NCI-H187 treated with DMSO at 0.1 percent for 48 hours (cell line): ENCODE measurements at places on chromosomes 5 and 9.
A peak's percentile ranks its signal among the peaks of the same experiment; 100 is the strongest.

GRCh38 chr9:38016375-38017135 lies 52.5 kb downstream of the SHB start:
- DNase-seq: no peak

GRCh38 chr9:99748676-99749075 lies 73.0 kb upstream of the NR4A3 start:
- no peak for DNase-seq

- DNase-seq: no peak
These were observed 644.6 kb downstream of the PRR16 start for GRCh38 chr5:121108725-121109124.

- no peak for DNase-seq
These were observed 14.4 kb upstream of the SCGB3A1 start for GRCh38 chr5:180605554-180606214.

DNA sequence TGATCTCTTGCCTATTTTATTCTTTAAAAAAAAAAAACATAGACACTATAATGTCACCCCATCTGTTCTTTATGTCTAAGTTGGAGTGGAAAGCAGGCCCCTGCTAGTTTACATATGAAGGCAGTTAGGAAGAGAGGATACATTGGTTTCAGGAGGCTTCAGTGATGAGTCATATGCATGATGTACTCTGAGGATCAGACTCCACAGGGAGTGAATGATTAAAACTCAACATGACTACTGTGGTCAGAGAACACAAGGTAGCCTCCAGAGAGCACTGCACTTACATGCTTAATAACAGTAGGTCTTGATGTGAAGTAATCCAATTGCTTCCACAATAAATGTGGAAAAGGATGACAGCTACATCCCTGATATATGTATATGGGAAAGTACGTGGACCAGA lies 22.7 kb upstream of the FSTL4 start:
- DNase-seq: no peak

- DNase-seq: no peak
These were observed 5.9 kb upstream of the GAS1 start for GRCh38 chr9:86953181-86953580.

DNA sequence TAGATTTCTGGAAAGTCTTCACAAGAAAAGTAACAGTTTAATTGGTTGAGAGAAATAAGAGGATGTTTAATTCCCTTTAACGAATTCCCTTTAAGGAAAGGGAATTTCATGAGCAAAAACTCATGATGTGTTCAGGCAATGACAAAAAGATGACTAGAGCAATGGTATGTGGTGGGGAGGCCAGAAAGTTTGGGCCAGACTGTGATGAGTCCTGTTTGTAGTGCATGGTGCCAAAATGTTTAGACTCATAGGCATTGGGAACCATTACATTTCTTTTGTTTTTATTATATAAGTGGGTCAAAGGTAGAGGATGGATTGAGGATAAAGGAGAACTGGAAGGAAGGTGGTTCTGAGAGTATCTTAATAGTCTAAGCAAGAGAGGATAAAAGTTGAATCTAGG lies 10.9 kb downstream of the CNTRL start:
- no peak for DNase-seq

DNA sequence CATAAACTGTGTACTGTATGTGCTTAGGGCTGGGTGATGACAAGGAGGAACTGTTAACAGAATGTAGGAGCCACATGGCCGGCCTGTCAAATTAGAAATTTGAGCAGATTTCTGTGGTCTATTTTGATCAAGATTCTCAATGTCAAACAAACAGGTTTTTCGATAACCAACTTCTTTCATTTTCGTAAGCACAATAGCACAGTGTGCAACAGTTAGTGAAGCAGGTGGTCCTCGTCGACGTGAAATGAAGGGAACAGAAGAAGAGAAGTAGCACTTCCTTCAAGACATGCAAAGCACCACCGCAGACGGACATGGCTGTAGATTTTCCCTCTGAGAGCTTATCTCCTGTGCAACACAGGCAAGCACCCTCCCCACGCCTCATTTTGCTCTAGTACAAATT lies 252.1 kb downstream of the CRB2 start:
- no peak for DNase-seq

- no peak for DNase-seq
These were observed 6.0 kb upstream of the ESM1 start for GRCh38 chr5:54991416-54991815.

DNA sequence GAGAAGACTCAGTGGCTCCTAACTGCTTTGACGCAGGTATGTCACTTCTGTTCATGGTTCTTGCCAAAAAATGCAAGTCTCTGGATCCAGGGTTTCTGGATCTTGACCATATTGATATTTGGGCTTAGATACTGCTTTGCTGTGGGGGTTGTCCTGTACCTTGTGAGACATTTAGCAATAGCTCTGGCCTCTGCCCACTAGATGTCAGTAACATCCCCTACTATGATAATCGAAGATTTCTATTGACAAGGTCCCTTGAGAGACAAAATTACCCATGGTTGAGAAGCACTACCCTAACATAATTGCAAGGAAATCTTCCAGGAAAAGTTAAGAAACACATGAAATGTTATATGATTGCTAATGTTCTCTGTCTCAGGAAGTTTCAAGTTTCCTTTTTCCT lies 285.4 kb downstream of the TMEM232 start:
- no peak for DNase-seq

DNA sequence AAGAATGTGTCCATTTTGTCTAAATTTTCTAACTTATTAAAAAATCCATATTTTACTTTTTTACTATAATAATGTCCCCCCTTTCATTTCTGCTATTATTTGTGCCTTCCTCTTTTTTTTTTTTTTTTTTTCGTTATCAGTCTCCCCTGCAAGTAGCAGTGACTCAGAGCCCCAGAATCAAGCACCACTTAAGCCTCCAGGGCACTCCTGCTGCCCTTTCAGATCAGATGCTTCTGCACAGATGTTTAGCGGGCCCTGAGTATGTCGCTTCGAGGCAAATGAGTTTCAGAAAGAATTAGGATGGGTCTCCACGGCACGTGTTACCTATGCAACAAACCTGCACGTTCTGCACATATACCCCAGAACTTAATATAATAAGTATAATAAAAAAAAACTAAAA lies 11.7 kb downstream of the MED7 start:
- DNase-seq: no peak

GRCh38 chr5:36417221-36417620 lies 115.5 kb upstream of the RANBP3L start:
- no peak for DNase-seq

DNA sequence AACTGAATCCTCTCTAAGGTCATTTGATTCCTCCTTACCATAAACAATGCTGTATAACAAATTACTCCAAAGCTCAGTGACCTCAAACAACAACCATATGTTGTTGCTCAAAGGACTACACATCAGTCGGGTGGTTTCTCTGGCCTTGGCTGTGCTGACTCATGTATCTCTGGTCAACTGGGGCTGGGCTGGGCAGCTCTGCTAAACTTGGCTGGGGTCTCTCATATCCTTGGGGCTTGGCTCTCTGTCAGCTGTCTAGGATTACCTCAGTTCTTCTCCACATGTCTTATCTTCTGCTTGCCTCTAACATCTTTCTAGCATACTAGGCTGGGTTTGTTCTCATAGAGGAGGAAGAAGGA lies 86.4 kb downstream of the GALNT10 start:
- no peak for DNase-seq

- DNase-seq: no peak
These were observed 38.9 kb upstream of the HMGCS1 start for GRCh38 chr5:43352131-43352530.

GRCh38 chr5:122902263-122902662 lies 56.9 kb downstream of the SNX24 start:
- DNase-seq: peak; percentile 51

- DNase-seq: no peak
These were observed 174.5 kb downstream of the FGF1 start for GRCh38 chr5:142511358-142511757.

DNA sequence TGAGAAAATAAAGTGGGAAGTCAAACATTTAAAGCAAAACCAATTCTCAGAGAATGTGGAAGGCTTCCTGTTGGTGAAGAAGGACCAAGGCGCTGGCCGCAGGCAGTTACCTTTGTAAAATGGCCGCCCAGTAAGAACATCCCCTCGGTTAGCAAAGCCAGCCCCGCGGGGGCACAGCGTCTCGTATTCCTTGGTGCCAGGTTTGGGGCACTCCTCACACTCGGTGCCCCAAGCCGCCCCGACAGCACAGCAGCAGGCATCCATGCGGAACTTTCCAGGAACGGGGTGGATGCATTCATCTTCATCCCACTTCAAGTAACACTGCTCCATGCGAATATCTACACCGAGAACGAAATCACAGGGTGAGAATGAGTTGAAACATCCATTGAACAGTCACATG lies 192.8 kb downstream of the FBN2 start:
- no peak for DNase-seq

- no peak for DNase-seq
These were observed 12.4 kb downstream of the NUDT2 start for GRCh38 chr9:34341659-34342295.

DNA sequence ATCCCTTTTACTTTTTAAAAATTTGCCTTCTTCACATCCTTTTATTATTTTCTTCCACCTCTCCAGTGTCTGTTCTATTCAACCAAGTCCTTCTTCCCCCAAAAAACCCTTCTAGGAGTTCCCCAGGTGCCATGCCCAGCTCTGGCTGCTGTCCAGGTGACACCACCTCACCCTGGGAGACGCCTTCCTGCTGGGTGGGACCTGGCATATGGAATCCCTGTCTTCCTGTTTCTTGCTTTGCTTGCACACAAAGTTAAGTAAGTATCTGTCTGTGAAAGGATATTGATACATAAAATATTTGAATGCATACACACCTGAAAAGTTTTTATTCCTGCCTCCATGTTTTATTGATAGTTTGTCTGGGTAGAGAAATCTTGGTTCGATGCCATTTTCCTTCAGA lies 23.1 kb upstream of the MED10 start:
- no peak for DNase-seq

- DNase-seq: no peak
These were observed 74.4 kb downstream of the ASTN2 start for GRCh38 chr9:117340422-117340821.

DNA sequence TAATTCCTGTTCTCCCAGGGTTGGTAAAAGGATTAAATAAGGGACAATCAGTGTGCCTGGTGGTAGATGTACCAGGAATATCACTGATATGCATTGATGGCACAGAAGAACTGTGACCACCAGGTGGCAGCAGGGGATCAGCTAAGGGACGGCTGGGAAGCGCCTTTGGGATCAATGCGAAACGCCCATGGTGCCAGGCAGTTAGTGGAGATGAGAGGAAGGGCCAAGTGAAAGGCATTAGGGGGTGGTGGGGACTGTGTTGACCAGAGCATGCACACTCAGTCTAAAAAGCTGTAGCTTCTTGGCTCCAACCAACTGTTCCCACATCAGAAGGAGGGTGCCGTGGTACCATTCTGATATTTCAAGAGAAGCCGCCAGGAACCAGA lies 55.6 kb downstream of the ARHGEF37 start:
- DNase-seq: no peak

DNA sequence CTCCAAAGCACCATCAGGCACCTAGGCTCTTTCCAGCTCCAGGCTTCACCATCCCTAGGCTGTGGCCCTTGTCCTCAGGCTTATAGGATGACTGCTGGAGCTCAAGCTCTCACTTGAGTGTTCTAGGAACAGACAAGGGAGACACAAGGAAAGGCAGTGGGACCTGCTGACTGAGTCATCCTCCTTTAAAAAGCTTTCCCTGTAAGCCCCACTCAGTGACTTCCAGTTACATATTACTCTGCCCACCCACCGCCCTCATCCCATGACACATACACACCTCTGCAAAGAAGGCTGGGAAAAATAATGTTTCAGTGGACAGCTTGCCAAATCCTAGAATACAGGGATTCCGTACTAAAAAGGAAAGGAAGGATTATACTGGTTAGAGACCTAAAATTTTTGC lies 154.2 kb upstream of the ZNF366 start:
- DNase-seq: no peak

GRCh38 chr5:1150866-1151265 lies 39.0 kb upstream of the SLC12A7 start:
- no peak for DNase-seq

DNA sequence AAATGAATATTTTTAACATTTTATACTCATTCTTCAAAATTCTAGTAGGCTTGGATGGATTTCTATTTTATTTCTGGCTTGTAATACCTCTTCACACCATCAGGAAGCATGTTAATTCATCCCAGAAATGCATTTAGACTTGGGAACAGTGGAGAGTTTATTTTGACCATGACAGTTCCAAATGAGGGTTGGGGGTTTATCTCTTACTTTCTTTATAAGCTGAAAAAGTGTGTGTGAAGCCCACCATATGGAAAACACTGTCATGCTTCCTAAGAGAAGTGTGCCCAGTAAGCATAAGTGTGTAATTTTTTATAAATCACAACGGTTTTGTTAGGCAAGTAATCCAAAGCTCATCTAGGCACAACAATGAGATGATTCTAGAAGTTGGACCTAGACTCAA lies 215.6 kb downstream of the ADCY2 start:
- no peak for DNase-seq

GRCh38 chr5:72644296-72644695 lies 137.1 kb upstream of the ZNF366 start:
- DNase-seq: no peak

- no peak for DNase-seq
These were observed 58.6 kb downstream of the PUM3 start for GRCh38 chr9:2785060-2785950.

GRCh38 chr9:95857896-95858295 lies 17.6 kb upstream of the ERCC6L2 start:
- DNase-seq: no peak

DNA sequence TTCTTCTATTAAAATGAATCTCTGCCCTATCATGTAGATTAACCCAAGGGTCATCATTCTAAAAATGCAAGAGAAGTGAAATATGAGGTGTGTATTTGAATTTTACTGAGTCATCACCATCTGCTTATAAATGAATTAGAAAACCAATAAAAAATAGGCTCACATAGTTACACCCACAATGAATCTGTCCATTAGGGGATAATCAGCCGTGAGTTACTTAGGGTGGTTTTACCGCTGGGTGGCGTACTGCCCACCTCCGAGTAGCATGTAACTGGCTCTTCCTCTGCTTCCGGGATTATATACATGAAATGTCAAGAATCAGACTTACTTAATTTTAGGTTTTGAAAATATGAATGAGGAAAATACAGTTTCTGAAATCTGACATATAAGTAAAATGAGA lies 332.9 kb upstream of the CCNG1 start:
- DNase-seq: no peak

GRCh38 chr5:109022056-109022455 lies 274.4 kb downstream of the FER start:
- no peak for DNase-seq

DNA sequence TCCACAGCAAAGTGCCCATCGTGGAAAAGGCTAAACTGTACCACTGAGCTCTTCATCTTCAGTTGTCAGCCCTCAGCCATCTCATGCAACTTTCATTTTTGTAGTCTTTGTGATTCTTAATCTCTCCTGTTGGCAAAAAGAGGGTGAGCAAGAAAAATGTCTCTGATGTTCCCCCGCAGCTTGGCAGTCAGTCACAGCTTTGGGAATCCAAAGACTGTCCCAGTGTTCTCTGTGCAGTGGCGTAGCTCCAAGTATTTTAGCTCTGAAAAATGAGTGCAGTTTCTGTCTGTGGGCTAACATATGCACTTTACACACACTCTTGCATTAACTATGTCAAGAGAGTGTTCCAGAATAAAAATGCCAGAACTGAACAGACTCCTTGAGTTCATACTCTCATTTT lies 372.2 kb downstream of the TMEM232 start:
- no peak for DNase-seq

- no peak for DNase-seq
These were observed 389.1 kb downstream of the ENC1 start for GRCh38 chr5:74251141-74252035.
